A549 treated with GW870086 at 1 μM for 4 hours (cell line): ENCODE measurements at places on chromosomes 11 and 22. TPM values are rescaled to one million over a fixed set of nuclear protein-coding genes. Genes with fewer than 3 reads are reported as not detected.

HPS5 gene
- 13.8 to 16.7 TPM (median 15.5 TPM) in 5 replicates for total RNA-seq

ATL3 gene
- 32.7 to 38.5 TPM (median 35.8 TPM) in 5 replicates for total RNA-seq

SCARF2 gene
- 0.71 to 1.6 TPM (median 0.97 TPM) in 5 replicates for total RNA-seq

OLFML1 gene
- not detected in 5 replicates for total RNA-seq

OR8B12 gene
- not detected in 5 replicates for total RNA-seq

POU2F3 gene
- total RNA-seq = not detected in 5 replicates

KREMEN1 gene
- total RNA-seq = 2.7 to 4.7 TPM (median 4.3 TPM) in 5 replicates

TUBA8 gene
- 0.25 to 0.93 TPM (median 0.39 TPM) in 5 replicates for total RNA-seq

CLTCL1 gene
- total RNA-seq = 3.6 to 5.4 TPM (median 4.8 TPM) in 5 replicates

MS4A6E gene
- total RNA-seq = not detected in 5 replicates

PGA5 gene
- total RNA-seq = not detected in 5 replicates

CASP5 gene
- not detected in 5 replicates for total RNA-seq

SLC22A6 gene
- total RNA-seq = not detected in 5 replicates

RASL10A gene
- total RNA-seq = 0.36 to 0.62 TPM (median 0.52 TPM) in 3 of 5 replicates, not detected in the others

MGAT3 gene
- 0.54 to 1.1 TPM (median 0.81 TPM) in 5 replicates for total RNA-seq

MYRF gene
- total RNA-seq = 15.9 to 22.9 TPM (median 20.8 TPM) in 5 replicates

C1QTNF4 gene
- 0.07 to 0.09 TPM in 2 of 5 replicates, not detected in the others for total RNA-seq

MPZL2 gene
- total RNA-seq = 0.07 to 0.09 TPM in 2 of 5 replicates, not detected in the others

DCDC1 gene
- total RNA-seq = 0.37 to 0.78 TPM (median 0.51 TPM) in 5 replicates

HMOX1 gene
- 416 to 649 TPM (median 496 TPM) in 5 replicates for total RNA-seq

LYVE1 gene
- 0.27 to 0.84 TPM (median 0.51 TPM) in 5 replicates for total RNA-seq

GRK2 gene
- 25.8 to 39.1 TPM (median 36.4 TPM) in 5 replicates for total RNA-seq

AQP11 gene
- total RNA-seq = 1.2 to 2.2 TPM (median 1.9 TPM) in 5 replicates

TMEM41B gene
- total RNA-seq = 20.1 to 27.6 TPM (median 25.1 TPM) in 5 replicates

CRACR2B gene
- total RNA-seq = 5.0 to 6.2 TPM (median 5.5 TPM) in 5 replicates

LRRC75B gene
- 6.6 to 8.8 TPM (median 7.6 TPM) in 5 replicates for total RNA-seq

KCTD14 gene
- 1.7 to 2.1 TPM (median 2.0 TPM) in 5 replicates for total RNA-seq

MB gene
- 6.3 to 8.6 TPM (median 7.7 TPM) in 5 replicates for total RNA-seq

MMP3 gene
- total RNA-seq = 0.17 to 0.28 TPM in 2 of 5 replicates, not detected in the others

PHOX2A gene
- not detected in 5 replicates for total RNA-seq

HORMAD2 gene
- total RNA-seq = not detected in 5 replicates

OR52A5 gene
- total RNA-seq = not detected in 5 replicates

OR8K3 gene
- total RNA-seq = not detected in 5 replicates

OR56A1 gene
- total RNA-seq = not detected in 5 replicates

DNAJB7 gene
- not detected in 5 replicates for total RNA-seq

B4GALNT4 gene
- total RNA-seq = 9.3 to 21.2 TPM (median 16.6 TPM) in 5 replicates

OR10A2 gene
- total RNA-seq = not detected in 5 replicates

TIMM10 gene
- total RNA-seq = 141 to 185 TPM (median 160 TPM) in 5 replicates

ALDH3B1 gene
- total RNA-seq = 115 to 137 TPM (median 130 TPM) in 5 replicates
